NAMALWA (cell line): ENCODE measurements at places on chromosomes 2 and 18.

DNA sequence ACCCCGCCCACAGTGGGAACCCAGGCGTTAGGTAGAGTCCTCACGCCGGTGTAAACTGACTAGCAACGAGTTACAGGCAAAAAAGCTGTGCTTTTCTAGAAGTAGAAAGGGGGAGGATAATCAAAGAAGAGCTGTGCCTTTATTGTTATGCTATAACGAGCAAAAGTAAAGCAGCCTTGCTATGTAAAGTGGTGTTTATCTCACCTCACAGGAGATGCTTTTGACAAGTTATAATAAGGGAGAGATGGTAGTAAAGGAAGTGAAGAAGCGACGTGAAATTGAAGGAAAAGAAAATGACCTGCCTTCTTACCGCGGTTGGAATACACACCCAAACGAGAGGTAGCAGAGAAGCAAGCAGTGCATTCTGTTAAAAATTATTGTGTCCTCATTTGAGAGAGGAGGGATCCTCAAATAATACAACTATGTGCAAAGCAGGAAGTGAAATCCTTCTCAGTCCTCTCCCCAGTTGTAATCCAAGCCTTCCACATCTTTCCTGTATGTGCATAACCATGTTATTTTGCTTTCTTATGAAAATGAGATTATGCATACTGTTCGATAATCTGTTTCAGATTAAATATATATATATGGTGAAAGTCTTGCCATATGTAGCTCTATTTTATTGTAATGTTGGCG, 962 bp downstream of the TANK start:
- peak; percentile 71 for DNase-seq

GRCh38 chr2:215879977-215880940, 133.1 kb downstream of the MREG start:
- DNase-seq, result no peak

GRCh38 chr2:8571792-8572499, 109.9 kb upstream of the ID2 start:
- DNase-seq, result no peak

DNA sequence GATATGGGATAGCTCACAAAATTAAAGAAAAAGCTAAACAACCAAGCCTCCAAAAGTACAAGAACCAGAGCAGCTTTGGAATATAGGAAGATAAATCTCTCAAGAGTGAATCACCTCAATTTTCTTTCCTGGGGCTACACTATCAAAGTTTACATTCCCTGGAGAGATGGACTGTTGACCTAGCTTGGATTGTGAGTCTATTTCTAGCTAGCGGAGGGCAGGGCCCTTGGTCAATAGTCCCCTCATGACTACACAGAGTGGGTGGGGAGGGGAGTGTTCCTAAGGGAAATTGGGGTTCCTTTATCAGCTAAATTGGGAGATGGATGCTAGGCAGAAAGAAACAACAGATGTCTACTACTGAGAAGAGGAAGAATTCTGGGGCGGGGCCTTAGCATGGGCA, 29.9 kb upstream of the EIF2AK3 start:
- no peak for DNase-seq

GRCh38 chr2:157839162-157839801, 36.8 kb downstream of the ACVR1 start:
- no peak for DNase-seq

DNA sequence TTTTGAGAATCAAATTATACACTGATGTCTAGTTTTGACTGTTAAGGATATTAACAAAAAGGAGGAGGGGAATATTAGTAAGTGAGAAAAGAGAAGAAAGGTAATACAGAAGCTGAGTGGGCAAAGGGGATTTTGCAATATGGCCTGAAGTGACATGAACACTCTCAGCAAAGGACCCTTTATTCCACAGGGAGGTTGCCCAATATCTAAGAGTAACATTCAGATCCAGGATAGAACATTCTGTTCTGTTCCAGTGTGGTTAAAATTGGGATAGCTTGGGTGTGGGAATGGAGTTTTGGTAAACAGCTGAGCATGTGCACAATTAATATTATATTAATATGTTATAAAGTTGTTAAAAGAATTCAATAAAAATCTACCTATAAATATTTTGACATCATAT, 120.1 kb downstream of the ZNF385B start:
- DNase-seq, result no peak

- peak; percentile 38 for DNase-seq
Measured at GRCh38 chr2:240989451-240990265, 8.8 kb upstream of the SNED1 start.

- DNase-seq, result no peak
Measured at GRCh38 chr2:205646680-205647079, 35.6 kb upstream of the NRP2 start.

GRCh38 chr18:24420551-24420950, 5.9 kb upstream of the IMPACT start:
- no peak for DNase-seq

DNA sequence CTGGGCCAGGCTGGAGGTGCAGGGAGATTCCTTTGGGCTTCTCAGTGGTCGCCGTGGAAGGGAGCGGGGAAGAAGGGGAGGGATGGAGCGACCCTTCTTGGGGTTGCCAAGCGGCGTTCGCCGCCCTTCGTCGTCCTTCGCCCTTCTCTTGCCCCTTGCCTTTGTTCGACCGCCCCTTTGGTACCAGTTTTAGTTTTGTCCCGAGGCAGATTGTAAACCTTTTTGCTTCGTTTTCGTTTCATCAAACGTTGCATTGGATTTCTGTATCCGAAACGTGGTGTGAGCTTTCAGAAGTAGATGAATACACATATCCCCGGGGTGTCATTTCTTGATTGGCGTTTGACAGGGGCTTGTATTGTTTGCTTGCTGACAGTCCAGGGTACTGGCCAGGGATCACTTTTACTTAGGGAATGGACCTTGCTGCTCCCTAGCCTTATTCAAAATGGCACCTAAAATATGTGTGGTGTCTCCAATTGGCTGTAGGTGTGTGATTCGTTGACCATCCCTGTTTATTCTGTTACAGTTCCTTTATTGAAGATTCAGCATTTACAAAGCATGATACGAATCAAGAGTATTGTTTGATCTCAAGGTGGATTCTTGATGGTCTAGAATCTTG, 788 bp downstream of the USP14 start:
- peak; percentile 49 for DNase-seq

- DNase-seq, result no peak
Measured at GRCh38 chr2:33210626-33211025, 263.9 kb downstream of the LTBP1 start.

GRCh38 chr2:54456612-54457322, 640 bp downstream of the SPTBN1 start:
- peak; percentile 55 for DNase-seq

DNA sequence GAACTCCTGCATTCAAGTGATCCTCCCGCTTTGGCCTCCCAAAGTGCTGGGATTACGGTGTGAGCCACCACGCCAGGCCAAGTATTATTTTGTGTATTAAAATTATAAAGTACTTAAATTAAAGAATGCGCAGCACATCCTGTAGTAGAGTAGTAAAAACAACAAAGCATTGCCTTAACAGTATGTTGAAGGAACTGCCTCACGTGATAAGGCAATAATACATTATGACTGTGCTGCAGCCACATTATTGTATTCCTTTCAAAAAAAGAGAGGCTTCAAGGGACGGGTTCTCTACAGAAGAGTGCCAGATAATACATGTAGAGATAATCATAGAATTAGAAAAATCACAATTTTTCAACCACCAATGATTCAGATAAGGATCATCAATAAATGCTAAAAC, 33.7 kb downstream of the C2orf76 start:
- DNase-seq, result no peak

DNA sequence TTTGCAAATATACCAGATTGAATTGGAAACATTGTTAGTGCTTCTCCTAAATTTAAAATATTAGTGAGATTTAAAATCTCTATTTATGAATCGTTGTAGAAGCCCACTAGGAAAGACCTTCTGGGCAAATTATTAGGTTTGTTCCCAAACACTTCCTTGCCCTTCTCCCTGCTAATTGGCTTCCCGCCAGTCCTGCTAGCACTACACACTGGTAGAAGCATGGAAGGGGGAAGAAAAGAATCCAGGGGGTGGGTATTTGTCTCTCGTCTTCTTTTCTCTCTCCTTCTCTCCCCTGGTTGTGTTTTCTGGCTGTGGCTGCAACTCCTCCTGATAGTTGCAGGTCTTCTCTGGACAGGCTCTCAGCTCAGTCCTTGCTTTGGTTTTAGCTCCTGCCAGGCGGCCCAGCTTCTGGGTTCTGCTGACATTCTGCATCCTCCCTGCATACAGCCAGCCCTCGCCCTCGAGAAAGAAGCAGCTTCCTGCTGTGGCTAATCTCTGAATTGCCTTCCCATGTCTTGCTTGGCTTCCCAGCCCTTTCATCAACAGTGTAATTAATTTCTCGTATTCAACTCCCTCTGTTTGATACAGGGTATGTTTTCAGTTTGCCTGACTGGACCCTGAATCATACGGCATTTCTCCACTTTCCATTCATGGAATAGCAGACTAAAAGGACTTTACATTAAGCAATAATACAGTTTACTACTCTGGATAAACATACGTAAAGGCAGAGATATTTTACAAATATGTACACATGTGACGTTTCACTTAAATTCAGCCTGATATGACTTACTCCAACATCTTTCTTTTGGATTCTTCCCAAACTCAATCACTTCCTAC, 6.9 kb upstream of the PARD3B start:
- no peak for DNase-seq

GRCh38 chr2:64192125-64192479, 47.9 kb upstream of the PELI1 start:
- no peak for DNase-seq

DNA sequence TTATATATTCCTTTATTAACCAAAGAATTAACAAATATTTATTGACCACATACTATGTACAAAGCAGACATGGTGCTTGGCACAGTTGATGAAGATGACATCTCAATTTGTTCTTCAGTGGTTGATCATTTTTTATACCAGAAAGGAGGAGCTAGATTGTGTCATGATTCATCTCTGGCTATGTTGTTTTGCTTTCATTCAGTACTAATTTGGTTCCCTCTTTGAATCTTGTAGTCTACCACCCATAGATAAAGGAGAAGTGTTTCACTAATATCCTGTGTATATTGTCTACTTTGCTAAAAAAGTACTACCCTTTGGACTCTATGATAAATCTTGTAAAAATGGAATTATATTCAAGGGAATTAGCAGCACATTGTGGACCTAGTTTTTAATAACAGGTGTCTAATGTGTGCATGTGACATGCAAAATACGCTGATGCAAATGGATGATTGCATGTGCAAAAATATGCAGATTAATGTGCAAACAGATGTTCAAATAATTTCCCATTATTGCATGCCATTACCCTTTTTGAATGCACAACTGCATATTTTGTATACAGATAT, 313.2 kb upstream of the ZEB2 start:
- DNase-seq, result no peak

DNA sequence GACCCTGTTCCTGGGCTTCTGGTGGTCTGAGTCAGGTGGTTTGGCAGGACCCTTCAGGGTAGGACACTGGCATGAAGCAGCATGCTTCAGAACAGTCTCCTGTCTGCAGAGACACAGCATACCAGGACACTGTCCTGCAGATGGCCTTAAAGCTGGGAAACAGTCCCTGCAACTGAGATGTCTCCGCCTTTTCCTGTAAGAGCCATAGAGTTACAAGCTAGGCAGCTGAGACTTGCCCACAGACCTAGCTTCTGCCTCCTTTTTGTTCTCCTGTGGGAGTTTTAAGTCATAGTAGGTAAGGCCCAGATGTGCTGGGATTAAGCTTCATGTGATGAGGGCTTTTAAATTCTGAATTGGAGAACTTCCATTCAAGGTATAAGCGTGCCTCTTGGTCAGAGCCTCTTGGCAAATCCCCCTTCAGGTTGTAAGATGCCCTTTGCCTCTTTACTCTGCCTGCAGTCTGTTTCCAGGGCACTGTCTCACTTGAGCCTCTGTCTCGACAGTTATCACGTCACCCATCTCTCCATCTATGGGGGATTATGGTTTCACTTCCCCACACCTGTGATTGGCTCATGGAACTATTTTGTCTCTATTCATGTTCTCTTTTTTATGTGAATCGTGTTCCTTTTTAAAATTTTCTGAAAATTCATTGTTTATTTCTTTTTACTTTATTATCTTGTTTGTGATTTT, 51.8 kb downstream of the COA5 start:
- peak; percentile 76 for DNase-seq

DNA sequence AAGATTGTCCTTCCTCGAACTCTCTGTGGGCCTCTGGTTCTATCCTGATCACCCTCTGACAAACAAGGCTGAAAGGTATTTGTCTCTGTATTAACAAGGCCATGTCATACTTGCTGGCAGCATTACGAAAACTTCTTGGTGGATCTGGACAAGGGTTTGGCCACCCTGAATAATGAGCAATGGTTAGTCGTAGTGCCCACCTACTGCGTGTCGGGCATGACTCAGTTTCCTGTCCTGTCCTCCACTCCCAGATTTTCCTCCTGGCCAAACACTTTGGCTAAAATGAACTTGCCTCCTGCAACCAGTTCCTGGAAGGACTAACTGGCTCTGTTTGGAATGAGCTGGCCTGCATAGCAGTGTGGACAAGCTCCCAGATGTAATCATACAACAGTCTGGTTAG, 198.5 kb upstream of the SMIM21 start:
- no peak for DNase-seq

DNA sequence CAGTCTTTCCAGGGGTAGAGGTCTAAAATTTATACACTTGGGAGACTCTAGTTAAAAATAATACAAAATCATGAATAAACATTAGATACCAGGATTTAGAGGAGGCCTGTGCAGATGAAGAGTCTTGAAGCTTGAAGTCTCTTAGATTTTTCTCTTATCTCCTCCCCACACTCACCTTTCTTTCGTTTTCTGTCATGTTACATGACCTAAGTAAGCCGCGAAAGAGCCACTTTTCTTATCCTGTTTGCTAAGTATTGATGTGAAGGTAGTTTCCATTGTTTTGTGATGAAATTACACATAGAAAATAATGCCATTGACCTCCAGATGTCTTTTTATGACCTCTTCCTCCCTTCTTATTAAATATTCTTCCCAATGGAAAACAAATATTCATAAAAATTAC, 367.8 kb downstream of the LRRTM1 start:
- DNase-seq, result no peak

DNA sequence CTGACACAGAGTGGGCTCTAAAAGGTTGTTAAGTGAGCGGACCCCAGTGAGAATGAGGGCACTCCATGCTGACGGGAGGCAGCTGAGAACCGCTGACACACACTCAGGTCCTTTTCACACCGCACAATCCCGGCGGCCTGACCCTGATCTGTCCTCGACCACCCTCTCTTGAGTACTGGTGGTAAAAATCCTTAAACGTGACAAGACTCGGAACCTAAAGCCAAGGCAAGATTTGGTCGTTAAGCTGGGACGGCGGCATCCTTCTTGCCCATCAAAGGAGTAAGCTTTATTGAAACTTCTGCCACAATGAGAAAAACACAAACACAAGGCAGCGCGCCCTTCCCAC, 569 bp downstream of the TMX3 start:
- peak; percentile 38 for DNase-seq

- DNase-seq, result no peak
Measured at GRCh38 chr2:188978291-188979081, 4.3 kb downstream of the COL3A1 start.

- no peak for DNase-seq
Measured at GRCh38 chr18:2036086-2036485, 535.2 kb downstream of the METTL4 start.

GRCh38 chr2:229221641-229222040, 49.4 kb downstream of the PID1 start:
- DNase-seq, result no peak
